ENCODE measurements at places on chromosomes 12 and 14.
A peak's percentile ranks its signal among the peaks of the same experiment; 100 is the strongest.

DNA sequence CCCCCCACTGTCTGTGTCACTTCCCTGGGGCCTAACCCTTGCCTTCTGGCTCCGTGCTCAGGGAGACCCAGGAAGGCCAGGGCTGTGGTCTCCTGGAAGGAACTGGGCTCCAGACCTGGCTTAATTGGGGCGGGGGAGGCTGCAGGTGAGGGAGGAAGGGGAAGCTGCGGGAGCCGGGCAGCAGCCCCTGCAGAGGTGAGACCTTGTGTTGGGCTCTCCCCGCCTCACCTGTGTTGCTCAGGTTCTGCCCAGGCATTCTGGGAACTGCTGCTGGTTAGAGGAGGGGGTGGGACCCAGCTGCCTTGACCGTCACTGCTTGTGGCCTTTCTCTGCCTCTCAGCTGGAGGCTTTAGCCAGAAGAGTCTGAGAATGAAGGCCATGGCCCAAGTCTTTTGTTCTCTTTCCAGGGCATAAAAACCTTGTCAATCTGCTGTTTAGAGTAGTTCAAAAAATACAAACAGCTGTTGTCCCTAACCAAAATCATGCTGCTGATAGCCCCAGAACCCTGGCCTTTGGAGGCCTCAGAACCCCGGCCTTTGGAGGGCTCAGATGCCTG, 247.6 kb downstream of the CHST11 start:
- DNase-seq, result no peak

- DNase-seq, result no peak
These were observed 71.2 kb downstream of the NINJ2 start for GRCh38 chr12:592024-592505.

GRCh38 chr12:14303661-14304155, 61.8 kb upstream of the ATF7IP start:
- no peak for DNase-seq

GRCh38 chr14:64998455-64998931, 11.8 kb downstream of the FNTB start:
- no peak for DNase-seq

- no peak for DNase-seq
These were observed 72.2 kb downstream of the CLIP1 start for GRCh38 chr12:122350141-122350848.

GRCh38 chr12:113820309-113820708, 145.8 kb downstream of the RBM19 start:
- no peak for DNase-seq

- no peak for DNase-seq
These were observed 182.3 kb downstream of the PELI2 start for GRCh38 chr14:56300495-56300894.

- DNase-seq, result no peak
These were observed 102.3 kb downstream of the TRMT5 start for GRCh38 chr14:60878536-60878935.

- no peak for DNase-seq
These were observed 40.0 kb upstream of the NAP1L1 start for GRCh38 chr12:76124456-76124855.

GRCh38 chr12:152440-152839, 61.5 kb downstream of the SLC6A12 start:
- DNase-seq, result no peak

DNA sequence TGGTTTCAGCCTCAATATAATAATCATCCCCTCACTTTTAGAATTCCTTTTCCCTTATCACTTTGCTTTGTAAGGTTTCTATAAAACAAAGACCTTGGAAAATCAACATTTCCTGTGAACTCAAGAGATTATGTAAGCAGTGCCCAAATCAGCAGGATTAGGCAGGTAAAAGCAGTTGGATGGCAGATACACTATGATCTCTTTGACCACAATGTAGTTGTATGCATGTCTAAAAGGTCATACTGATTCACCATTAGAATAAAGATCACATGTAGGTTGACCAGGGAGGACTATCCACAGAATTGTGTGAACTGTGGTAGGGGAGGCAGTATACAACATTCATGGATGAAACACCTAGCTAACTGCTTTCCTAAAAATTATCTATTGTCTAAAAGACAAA, 57.5 kb downstream of the DENND5B start:
- DNase-seq, result no peak

GRCh38 chr12:10341892-10342509, 34.3 kb downstream of the KLRD1 start:
- no peak for DNase-seq

- peak; percentile 72 for DNase-seq
These were observed 598 bp downstream of the KDM2B start for GRCh38 chr12:121579981-121580868.

GRCh38 chr12:51160814-51161459, 12.0 kb downstream of the TFCP2 start:
- no peak for DNase-seq

- no peak for DNase-seq
These were observed 17.9 kb upstream of the CCDC85C start for GRCh38 chr14:99621948-99622347.

DNA sequence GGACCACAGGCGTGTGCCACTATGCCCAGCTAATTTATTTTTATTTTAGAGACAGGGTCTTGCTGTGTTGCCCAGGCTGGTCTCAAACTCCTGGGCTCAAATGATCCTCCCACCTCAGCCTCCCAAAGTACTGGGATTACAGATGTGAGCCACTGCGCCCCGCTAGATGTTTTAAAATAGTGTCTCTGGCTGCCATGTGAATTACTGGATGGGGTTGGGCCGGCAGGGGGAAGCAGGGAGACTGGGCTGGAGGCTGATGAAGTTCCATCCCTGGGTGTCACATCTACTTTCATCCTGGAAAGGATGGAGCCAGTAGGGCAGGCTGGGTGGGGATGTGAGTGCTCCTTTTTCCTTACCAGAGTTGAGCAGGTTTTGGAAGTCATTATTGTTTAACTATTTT, 46.1 kb downstream of the DNAH10 start:
- no peak for DNase-seq

GRCh38 chr14:69043596-69044260, 64.6 kb upstream of the ACTN1 start:
- DNase-seq, result no peak

- DNase-seq, result no peak
These were observed 72.6 kb downstream of the AACS start for GRCh38 chr12:125137766-125138344.

DNA sequence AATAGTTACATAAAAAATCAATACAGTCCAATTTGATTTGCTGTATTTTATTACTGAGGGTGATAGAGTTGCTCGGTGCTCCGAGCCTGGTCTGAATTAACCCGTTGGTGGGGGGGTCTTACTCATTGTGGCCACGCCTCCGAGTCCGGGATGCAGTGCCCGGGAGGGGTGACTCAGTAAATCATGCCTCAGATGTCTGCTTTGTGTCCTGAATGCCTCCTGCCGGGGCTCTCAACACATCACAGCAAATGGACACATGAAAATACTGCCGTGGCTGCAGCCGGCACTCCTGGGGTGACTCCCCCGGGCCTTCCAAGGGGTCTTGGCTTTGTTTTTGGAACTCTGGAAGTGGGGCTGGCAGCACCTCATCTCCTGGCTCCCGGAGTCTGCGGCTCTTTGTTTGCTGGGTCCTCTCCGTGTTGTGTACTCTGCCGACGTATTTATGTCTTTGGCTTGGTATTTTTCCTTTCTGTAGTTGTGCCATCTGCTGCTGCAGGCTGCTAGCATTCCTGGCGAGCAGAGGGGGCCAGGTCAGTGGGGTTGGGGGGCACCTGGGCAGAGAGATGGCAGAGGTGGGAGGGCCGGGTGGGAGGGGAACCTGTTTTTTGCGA, 129.0 kb downstream of the AACS start:
- DNase-seq, result no peak

GRCh38 chr12:82968631-82969367, 282.1 kb downstream of the TMTC2 start:
- no peak for DNase-seq

GRCh38 chr12:49854976-49855375, 12.1 kb upstream of the BCDIN3D start:
- DNase-seq, result no peak

- no peak for DNase-seq
These were observed 6.3 kb downstream of the RFLNA start for GRCh38 chr12:124301084-124301654.

- no peak for DNase-seq
These were observed 2.6 kb upstream of the OR6J1 start for GRCh38 chr14:22646570-22647254.

GRCh38 chr14:82379291-82379690, 845.6 kb upstream of the SEL1L start:
- DNase-seq, result no peak

DNA sequence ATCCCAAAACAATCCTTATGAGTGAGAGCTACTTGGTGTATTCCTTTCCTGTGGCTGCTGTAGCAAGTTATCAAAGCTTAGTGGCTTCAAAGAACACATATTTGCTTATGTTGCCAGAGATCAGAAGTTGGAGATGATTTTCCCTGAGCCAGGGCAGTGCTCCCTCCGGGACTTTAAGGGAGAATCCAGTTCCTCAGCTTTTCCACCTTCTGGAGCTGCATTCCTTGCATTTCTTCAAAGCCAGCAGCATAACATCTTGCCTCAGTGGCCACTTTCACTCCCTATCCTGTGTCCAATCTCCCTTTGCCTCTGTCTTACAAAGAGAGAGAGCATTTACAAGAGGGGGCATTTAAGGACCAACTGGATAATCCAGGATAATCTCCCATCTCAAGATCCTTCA, 33.7 kb downstream of the P2RX7 start:
- no peak for DNase-seq

DNA sequence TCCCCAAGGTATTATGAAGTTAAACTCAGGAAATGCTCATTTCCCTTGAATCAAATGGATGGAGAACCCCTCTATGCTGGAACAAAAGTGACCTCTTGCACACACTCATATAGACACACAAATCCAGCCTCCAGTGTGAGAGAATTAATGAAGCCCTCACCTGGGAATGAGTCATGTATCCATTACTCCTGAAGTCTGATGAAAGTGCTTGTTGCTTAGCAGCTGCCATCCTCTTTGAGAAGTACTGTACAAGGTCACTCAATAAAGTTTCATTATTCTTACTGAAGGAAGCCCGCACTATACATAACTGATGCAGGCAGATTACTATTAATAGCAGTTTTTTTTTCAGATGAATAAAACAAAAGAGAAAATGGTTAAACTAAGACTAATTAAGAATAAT, 102.3 kb downstream of the RERG start:
- DNase-seq, result no peak

GRCh38 chr14:58821421-58821820, 183.7 kb downstream of the DACT1 start:
- DNase-seq, result no peak

GRCh38 chr12:115261691-115262398, 577.9 kb upstream of the TBX3 start:
- DNase-seq, result no peak

GRCh38 chr14:32494609-32495434, 165.7 kb downstream of the AKAP6 start:
- DNase-seq, result no peak

- no peak for DNase-seq
These were observed 35.3 kb upstream of the INF2 start for GRCh38 chr14:104654119-104654518.

DNA sequence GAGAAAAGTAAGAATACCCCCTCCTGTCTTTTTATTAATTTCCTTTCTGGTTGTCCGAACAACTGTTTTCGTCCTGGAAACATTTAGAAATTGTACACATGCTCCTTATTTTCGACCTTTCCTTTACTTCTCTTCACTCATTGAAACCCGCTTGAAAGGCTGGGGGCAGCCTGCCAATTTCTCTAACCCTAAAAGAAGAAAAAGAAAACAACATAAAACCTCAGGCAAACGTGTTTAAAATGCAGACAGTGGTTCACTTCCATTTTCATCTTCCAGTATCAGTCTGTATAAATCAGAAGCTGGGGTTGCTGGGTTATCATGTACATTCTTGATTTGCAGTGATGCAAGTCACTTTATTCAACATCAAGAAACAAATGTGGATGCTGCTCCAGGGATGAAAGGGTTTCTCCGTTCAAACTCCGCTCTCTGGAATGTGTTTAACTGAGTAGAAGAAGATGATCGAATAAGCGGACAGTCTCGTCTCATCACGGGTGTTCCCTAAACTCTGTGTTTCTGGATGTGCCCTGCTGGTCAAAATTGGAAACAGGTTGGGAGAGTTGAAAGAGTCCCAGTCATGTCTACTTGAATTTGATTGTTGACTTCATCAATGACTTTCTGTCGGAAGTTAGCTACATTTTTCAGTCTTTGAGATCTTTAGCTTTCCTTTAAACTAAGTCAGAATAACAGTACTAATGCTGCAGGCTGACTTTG, 1042.2 kb downstream of the BCL11B start:
- no peak for DNase-seq

DNA sequence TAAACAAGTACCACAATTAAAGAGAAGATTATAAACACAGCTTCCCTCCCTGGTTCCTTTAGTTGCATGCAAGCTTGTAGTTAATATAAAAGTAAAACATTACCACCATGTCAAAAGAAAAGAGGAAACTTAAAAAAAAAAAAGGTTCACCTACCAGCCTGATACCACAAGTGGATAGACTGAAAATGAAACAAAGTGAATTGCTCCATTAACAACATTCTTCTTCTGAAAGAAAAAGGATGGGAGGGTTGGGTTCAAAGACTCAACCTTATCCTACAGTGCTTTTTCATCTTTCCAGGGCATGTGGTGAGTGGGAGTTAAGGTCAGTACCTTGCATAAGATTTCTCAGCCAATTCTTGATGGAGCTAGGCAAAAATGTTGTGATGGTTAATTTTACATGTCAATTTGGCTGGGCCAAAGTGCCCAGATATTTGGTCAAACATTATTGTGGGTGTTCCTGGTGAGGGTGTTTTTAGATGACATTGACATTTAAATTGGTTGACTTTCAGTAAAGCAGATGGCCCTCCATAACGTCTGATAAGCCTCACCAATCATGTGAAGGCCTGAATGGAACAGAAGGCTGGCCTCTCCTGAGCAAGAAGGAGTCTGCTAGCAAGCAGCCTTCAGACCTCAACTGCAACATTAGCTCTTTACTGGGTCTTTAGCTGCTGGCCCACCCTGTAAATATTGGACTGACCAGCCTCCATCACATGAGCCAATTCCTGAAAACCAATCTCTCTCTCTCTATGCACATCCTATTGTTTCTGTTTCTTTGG, 28.8 kb downstream of the VCPKMT start:
- DNase-seq, result no peak

GRCh38 chr12:90299121-90299520, 590.5 kb upstream of the ATP2B1 start:
- DNase-seq, result no peak

- DNase-seq, result no peak
These were observed 148.2 kb downstream of the KIF21A start for GRCh38 chr12:39294715-39295114.

- no peak for DNase-seq
These were observed 50.7 kb downstream of the CRADD start for GRCh38 chr12:93727911-93728310.

DNA sequence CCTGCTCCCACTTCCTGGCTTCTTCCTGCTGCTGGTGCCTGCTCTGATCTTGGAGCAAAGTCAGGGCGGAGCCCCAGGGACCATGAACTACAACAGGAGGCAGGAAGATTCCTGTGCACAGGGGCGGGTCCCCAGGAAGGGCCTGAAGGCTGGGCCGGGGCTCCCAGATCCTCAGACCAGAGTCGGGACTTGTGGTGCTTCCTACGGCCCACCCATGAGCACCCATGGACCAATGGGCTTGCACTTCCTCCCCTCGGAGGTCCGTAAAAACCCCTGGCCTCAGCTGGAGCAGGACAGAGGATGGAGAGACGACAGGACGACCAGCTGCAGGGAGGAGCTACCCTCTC, 1287.1 kb downstream of the TMEM121 start:
- no peak for DNase-seq

- no peak for DNase-seq
These were observed 66.0 kb upstream of the CPSF6 start for GRCh38 chr12:69173368-69173767.

Data from stimulated activated CD4-positive, alpha-beta T cell treated with anti-CD3 and anti-CD28 coated beads, Interleukin-4, amount 100 ng/mL, for 1 hour (primary cell).